GM23248 (cell line): ENCODE measurements at places on chromosomes 1 and 21. TPM values are rescaled to one million over a fixed set of nuclear protein-coding genes. Genes with fewer than 3 reads are reported as not detected.

DNA sequence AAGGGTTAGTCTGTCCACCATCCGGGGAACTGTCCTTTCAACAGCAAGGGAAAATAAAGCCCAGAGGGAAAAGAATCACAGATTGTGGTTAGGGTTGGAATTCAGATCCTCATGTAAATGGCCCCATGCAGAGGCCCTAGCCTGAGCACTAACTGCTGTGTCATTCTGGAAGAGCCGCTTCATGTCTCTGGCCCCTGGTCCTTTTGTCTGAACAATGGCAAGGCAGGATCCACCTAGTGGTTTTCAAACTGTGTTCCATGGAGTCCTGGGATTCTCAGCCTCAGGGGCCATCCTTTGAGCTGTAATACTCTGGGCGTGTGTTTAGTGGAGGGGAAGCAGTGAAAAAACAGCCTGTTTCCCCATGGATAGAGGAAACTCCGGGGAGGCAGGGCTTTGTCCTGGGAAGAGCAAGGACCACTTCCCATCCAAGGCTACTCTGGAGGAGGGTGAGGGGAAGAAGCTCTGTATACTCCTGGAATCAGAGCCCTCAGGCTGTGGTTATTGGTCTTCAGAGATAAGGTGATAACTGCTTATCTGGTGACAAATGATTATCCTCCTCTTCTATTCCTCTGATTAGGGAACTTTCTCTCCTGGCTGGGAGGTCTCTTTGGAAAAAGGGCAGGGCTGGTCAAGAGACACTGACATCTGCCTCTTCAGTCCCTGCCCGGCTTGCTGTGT, 19.2 kb downstream of the PAX7 start:
- no peaks in the 10 kb centered on the region for H3K4me1 ChIP-seq
- H3K36me3 ChIP-seq: no peaks in the 10 kb centered on the region
- H3K4me3 ChIP-seq: no peak overlapping the region
- H3K27ac ChIP-seq: no peak overlapping the region
- DNase-seq: no peak

DNA sequence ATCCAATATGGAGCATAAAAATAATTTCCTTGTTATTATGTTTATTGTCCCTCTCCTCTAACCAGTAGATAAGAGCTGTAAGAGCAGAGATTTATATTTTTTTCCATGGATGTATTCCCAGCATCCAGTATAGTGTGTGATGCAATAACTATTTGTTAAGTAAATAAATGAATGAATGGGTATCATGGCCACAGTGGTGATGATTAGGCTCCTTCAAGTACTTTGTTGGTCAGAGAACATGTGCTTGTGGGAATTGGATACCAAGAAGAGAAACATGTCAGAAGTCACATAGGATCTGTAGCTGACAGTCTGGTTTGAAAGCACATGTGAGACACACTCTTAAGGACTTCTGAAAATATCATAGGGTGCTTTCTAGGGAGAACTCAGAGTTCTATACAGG, 588.5 kb downstream of the AGBL4 start:
- H3K36me3 ChIP-seq: no peaks in the 10 kb centered on the region
- H3K4me1 ChIP-seq: no peaks in the 10 kb centered on the region
- H3K27ac ChIP-seq: no peak overlapping the region
- no peak for DNase-seq
- H3K4me3 ChIP-seq: no peak overlapping the region

- no peak for DNase-seq
- H3K27me3 ChIP-seq: no peaks in the 10 kb centered on the region
- no peaks in the 10 kb centered on the region for H3K4me1 ChIP-seq
- H3K4me3 ChIP-seq: no peak overlapping the region
- H3K27ac ChIP-seq: no peak overlapping the region
- H3K36me3 ChIP-seq: no peaks in the 10 kb centered on the region; the same call in 1 of the 2 replicates
Observed at GRCh38 chr21:42835611-42836401, 43.5 kb downstream of the WDR4 start.

DNA sequence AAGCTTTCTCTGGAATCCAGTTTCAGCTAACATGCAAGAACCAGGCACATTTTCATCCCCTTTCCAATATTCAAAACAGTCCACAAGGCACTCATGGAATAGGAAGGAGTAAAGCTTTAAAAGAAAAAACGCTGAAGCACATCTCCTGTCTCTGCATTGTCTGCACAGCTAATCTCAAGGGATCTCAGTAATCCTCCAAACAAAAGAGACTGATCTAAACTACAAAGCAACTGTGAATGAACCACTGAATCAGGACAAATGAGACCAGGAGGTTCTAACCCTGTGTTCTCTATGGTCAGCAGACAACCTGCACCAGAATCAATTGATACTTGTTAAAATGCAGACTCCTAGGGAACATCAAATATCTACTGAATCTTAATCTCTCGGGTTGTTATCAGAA, 399.0 kb downstream of the HHAT start:
- no peaks in the 10 kb centered on the region for H3K36me3 ChIP-seq
- no peak for DNase-seq
- no peaks in the 10 kb centered on the region for H3K27me3 ChIP-seq
- H3K4me1 ChIP-seq: no peaks in the 10 kb centered on the region
- no peak overlapping the region for H3K27ac ChIP-seq

- no peaks in the 10 kb centered on the region for H3K4me1 ChIP-seq
- H3K27me3 ChIP-seq: no peaks in the 10 kb centered on the region; the same call in 1 of the 2 replicates
- peak; percentile 72 for DNase-seq
- H3K27ac ChIP-seq: no peak overlapping the region
Observed at GRCh38 chr1:37661401-37661800, 26.7 kb upstream of the RSPO1 start.

IGSF5 gene
- not detected in 2 replicates for total RNA-seq

PDPN gene
- total RNA-seq: 0.25 and 1.1 TPM in 2 replicates

DNA sequence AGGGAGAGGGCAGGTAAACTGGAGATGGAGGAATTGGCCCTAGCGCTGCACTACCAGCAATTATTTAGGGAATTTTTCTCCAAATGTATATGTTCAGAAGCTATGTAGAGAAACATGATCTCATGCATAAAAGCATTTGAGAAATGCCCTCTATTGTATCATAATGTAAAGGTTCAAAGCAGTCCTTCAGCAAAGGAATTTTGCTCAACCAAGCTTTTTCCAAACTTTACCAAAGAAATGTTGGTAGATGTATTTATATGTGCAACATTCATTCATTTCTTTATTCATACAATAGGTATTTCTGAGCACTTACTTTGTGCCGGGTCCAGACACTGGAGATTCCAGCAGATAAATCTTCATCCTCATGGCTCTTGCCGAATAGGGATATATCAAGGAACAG, 64.4 kb downstream of the XCL1 start:
- no peak for DNase-seq
- no peaks in the 10 kb centered on the region for H3K27me3 ChIP-seq
- no peak overlapping the region for H3K4me3 ChIP-seq
- peaks cover 46% of the 10 kb centered on the region for H3K4me1 ChIP-seq
- no peak overlapping the region for H3K27ac ChIP-seq

AADACL4 gene
- total RNA-seq: not detected in 2 replicates

DNA sequence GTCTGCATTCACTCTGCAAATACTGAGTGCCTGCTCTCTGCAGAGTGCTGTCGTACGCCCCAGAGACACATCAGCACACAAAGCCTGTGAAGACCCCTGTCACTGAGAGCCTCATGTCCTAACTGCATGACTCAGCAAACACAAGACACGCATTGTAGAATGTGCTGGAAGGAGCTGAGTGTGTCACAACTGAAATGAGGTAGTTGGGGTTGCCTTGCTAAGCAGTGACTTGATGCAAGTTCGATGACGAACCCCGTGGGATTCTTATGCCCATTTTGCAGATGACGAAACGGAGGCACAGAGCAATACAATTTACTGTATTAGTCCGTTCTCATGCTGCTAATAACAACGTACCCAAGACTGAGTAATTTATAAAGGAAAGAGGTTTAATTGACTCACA, 65.1 kb downstream of the RIPK4 start:
- DNase-seq: peak; percentile 30
- H3K4me3 ChIP-seq: no peak overlapping the region
- no peak overlapping the region for H3K27ac ChIP-seq
- H3K27me3 ChIP-seq: peaks cover 4% of the 10 kb centered on the region; the same call in 1 of the 2 replicates

GRCh38 chr1:76330991-76331603, 256.6 kb downstream of the ST6GALNAC3 start:
- no peaks in the 10 kb centered on the region for H3K27me3 ChIP-seq
- no peaks in the 10 kb centered on the region for H3K4me1 ChIP-seq
- H3K27ac ChIP-seq: no peak overlapping the region
- DNase-seq: peak; percentile 79
- H3K4me3 ChIP-seq: no peak overlapping the region
- H3K36me3 ChIP-seq: no peaks in the 10 kb centered on the region

SEMA6C gene
- 1.4 and 3.8 TPM in 2 replicates for total RNA-seq

CFHR4 gene
- total RNA-seq: not detected in 2 replicates

DNA sequence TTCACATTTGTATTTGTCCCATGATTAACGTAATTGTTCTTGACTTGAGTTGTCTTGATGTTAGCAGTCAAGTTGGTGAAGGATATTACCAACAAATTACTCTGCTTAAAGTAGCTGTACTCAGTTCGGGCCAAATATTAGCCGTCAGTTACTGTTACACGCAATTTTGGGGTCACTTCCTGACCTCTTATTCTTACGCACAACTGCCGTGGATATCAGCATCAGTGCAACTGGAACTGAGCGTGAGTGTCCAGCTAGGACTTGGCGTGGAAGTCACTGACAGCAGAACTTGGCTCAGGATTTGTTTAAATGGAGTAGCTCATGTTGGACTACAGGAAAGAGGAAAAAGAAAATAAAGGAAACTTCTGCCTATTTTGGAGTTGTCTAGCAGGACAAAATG, 56.4 kb downstream of the ADAMTS1 start:
- H3K4me3 ChIP-seq: no peak overlapping the region
- H3K27ac ChIP-seq: no peak overlapping the region
- no peaks in the 10 kb centered on the region for H3K36me3 ChIP-seq
- H3K27me3 ChIP-seq: no peaks in the 10 kb centered on the region

- no peak overlapping the region for H3K27ac ChIP-seq
- peaks cover 8% of the 10 kb centered on the region for H3K4me1 ChIP-seq
- DNase-seq: no peak
- no peak overlapping the region for H3K4me3 ChIP-seq
- H3K36me3 ChIP-seq: peaks cover 30% of the 10 kb centered on the region; the same call in 1 of the 2 replicates
- H3K27me3 ChIP-seq: no peaks in the 10 kb centered on the region
Observed at GRCh38 chr1:21853131-21853427, 41.0 kb downstream of the LDLRAD2 start.

HIVEP3 gene
- 1.7 and 2.0 TPM in 2 replicates for total RNA-seq

DNA sequence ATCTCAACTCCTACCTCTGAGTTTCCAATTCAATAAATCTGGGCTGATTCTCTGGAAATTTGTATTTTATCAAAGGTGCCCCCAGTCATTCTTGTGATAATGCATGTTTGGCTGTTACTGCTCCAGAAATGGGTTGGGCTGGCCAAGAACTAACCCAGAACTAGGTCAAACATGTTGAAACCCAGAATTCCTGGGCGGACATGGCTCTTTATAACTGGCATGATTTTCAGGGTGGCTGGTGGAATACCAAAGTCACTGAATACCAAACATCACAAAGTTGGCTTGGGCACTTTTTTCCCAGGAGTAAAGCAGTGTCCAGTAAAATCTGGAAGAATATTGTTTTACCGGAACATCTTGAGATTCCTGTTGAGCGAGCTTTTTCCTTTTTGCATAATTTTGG, 89.4 kb upstream of the S1PR1 start:
- no peak for DNase-seq
- no peak overlapping the region for H3K4me3 ChIP-seq
- H3K36me3 ChIP-seq: no peaks in the 10 kb centered on the region

DNA sequence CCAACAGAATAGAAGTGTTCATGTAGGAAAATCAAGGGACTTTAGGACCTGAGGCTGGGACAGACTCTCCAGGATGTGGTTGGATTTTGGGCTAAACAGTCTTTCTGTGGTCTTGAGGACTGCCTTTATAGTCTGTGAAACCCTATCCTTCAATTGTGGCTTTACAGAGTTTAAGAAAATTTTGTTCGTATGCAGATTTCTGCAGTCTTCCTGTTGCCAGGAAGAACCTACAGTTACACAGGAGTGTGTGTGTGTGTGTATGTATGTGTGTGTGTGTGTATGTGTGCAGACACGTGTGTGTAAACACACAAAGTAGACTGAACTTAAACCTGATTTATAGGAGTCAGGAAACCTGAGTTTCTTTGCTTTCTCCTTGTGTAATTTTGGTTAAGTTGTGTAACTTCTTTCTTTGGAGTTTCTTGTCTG, 22.8 kb downstream of the NEK7 start:
- peak overlapping the region; percentile 20; the same call in 1 of the 2 replicates for H3K4me3 ChIP-seq
- no peak for DNase-seq
- H3K27ac ChIP-seq: peak overlapping the region; percentile 16; the same call in 1 of the 2 replicates

- H3K36me3 ChIP-seq: no peaks in the 10 kb centered on the region
- peak; percentile 17 for DNase-seq
- no peak overlapping the region for H3K4me3 ChIP-seq
- H3K4me1 ChIP-seq: peaks cover 22% of the 10 kb centered on the region
- H3K27me3 ChIP-seq: no peaks in the 10 kb centered on the region
- H3K27ac ChIP-seq: no peak overlapping the region
Observed at GRCh38 chr21:32459972-32460371, 47.5 kb downstream of the EVA1C start.

- no peaks in the 10 kb centered on the region for H3K27me3 ChIP-seq
- DNase-seq: no peak
Observed at GRCh38 chr1:168007691-168008090, 70.8 kb upstream of the MPC2 start.

RNU1-1 gene
- total RNA-seq: under 0.01 TPM in 1 of 2 replicates, not detected in the other

DNA sequence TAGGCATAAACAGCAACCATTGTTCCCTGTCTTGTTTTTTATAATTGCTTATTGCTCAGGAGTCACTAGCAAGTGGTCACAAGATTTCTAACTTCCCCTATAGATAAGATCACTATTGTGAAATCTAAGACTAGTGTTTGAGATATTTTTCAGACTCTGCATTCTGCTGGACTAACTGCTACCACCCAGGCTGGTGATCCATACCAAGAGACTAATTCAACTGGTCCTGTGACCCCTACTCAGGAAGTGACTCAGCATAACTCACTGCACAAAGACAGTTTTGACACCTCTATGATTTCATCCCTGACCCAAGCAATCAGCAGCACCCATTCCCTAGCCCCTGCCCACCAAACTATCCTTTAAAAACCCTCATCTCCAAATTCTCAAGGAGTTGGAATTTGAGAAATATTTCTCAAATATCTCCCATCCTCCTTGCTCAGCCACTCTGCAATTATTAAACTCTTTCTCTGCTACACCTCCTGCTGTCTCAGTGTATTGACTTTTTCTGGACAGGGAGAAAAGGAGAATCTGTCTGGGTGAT, 52.7 kb downstream of the TRIM33 start:
- peaks cover 9% of the 10 kb centered on the region; the same call in 1 of the 2 replicates for H3K36me3 ChIP-seq
- no peak overlapping the region for H3K4me3 ChIP-seq
- peak overlapping the region; percentile 82 for H3K27ac ChIP-seq
- H3K27me3 ChIP-seq: no peaks in the 10 kb centered on the region

SPRR4 gene
- not detected in 2 replicates for total RNA-seq

GRCh38 chr1:46341222-46342083, 846 bp downstream of the NSUN4 start:
- H3K36me3 ChIP-seq: peaks cover 10% of the 10 kb centered on the region; the same call in 1 of the 2 replicates
- H3K4me1 ChIP-seq: peaks cover 14% of the 10 kb centered on the region; the same call in 1 of the 2 replicates
- no peaks in the 10 kb centered on the region for H3K27me3 ChIP-seq
- peak overlapping the region; percentile 89 for H3K27ac ChIP-seq
